Ureter (tissue), 1 donor: ENCODE measurements at places on chromosomes 13 and 19. TPM values are rescaled to one million over a fixed set of nuclear protein-coding genes. Genes with fewer than 3 reads are reported as not detected.

Gene LILRB1
- total RNA-seq: 2.7 TPM

DNA sequence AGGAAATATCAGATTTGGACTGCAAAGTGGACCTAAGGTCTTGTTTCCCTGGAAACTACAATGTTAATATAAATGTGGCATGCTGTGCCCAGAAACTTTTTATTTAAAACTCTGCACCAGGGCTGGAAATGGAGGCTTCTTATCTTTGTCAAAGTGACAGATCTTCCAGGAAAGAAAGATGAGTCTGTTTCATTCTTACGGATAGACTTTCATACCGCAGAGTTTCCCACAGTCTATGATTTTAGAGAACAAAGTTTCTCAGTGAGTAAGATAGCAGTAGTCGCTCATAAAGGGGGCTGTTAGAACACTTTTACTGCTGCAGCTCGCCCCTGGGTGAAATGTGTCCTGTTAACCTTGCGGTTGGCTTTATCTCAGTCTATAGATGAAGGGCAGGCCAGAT lies 6.7 kb downstream of the CLEC11A start:
- DNase-seq: no peak

- DNase-seq: no peak
Measured at GRCh38 chr13:49936968-49937273, 781 bp upstream of the SPRYD7 start.

DNA sequence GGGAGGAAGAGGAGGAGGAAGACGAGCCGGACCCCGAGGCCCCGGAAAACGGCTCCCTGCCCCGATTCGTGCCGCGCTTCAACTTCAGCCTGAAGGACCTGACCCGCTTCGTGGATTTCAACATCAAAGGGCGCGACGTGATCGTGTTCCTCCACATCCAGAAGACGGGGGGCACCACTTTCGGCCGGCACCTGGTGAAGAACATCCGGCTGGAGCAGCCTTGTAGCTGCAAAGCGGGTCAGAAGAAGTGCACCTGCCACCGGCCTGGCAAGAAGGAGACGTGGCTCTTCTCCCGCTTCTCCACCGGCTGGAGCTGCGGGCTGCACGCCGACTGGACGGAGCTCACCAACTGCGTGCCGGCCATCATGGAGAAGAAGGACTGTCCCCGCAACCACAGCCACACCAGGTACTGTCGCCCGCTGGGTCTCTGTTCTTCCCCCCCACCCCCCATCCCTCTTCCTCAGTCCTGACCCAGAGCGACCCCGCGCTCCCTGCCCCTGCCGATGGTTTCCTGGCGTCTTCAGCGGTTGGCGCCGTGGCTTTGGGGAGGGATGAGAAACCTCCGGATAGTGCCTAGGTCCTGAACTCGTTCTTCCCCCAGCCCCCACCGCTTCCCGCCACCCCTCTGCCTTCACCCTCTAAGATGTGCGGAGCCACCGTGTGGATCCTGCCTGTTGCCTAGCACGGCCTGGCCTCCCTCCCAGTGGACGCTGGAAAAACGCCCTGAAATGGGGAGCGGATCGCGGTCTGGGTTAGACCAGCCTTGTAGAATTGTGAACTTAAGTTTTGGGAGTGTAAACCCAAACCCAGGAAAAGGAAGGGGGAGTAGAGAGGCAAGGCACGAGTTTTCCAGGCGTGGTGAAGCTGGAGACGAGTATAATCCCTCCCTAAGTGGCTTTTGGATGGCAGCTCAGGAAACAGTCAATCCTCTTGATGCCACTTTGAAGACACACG lies 1.5 kb downstream of the HS6ST3 start:
- no peak for DNase-seq

DNA sequence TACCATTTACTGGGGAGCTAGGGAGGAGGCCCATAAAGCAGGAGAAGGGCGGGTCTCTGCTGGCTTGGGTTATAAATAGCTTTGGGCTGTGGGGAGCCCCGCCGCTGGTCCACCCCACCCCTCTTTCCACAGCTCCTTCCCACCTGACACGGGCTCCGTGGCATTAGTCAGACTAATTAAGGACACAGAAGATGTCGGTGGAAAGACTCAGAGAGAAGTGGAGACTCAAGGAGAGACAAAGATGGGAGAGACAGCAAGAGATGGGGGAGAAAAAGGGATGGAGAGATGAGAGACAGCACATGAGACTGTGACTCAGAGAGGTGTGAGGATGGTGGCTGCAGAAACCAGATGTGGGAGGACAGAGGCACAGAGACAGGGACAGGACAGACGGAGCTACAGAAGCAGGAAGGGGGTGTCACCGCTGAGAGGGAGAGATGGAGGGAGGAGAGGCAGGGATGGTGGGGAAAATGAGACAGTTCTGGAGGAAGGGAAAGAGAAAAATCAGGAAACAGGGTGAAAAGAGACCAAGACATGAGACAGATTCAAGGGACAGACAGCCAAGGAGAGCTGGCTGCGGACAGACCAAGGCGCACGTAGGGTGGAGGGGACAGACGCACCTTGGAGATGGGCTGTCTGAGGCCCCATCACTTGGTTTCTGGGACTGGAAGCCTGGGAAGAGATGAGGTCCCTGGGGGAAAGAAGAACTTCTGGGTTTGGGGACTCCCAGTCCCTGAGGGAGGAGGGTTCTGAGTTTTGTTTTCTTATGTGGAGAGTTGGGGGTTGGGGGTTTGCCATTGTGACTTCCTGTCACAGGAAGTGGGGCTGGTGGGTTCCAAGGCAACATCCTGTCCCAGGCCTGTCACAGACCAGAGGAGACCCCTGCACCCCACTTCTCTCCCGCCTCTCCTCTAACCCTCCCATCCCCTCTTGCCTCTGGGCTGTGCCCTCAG lies 4.1 kb downstream of the ARHGEF1 start:
- DNase-seq: no peak

DNA sequence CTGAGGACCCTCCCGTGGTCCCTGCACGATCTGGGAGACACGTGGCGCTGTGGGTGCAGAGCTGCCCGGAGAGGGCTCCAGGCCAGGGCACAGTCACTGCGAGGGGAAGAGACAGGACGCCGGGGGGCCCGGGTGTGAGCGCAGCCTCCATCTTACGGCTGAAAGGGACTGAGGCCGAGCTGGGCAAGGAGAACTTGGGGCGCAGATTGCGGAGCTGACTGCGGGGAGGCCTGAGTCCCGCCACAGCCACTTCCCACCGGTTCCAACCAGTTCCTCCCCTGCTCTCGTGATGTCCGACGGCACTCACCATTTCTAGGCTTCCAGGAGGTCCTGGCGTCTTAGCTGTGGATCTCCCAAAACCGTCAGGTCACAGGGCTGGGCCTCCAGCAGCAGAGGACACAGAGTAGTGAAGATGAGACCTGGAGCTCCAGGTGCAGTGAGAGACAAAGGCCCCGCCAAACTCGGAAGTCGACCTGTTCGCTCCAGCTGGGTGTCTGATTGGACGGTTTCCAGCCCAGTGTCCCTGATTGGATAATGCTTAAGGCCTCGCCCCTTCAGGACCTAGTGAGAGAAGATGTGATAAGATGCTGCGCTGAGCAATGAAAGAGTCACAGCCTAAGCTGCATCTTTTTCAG lies 4.8 kb upstream of the ZNF253 start:
- peak; percentile 70 for DNase-seq

- DNase-seq: peak; percentile 98
Measured at GRCh38 chr19:5690125-5690954, at the start of gene RPL36. Gene RPL36, plus strand, starts transcription at chr19:5690295. Its CDS starts 213 bp downstream, at chr19:5690508.
